ENCODE measurements at places on chromosomes 4 and X.

GRCh38 chr4:84814094-84814750, 152.3 kb downstream of the WDFY3 start:
- no peak for DNase-seq

DNA sequence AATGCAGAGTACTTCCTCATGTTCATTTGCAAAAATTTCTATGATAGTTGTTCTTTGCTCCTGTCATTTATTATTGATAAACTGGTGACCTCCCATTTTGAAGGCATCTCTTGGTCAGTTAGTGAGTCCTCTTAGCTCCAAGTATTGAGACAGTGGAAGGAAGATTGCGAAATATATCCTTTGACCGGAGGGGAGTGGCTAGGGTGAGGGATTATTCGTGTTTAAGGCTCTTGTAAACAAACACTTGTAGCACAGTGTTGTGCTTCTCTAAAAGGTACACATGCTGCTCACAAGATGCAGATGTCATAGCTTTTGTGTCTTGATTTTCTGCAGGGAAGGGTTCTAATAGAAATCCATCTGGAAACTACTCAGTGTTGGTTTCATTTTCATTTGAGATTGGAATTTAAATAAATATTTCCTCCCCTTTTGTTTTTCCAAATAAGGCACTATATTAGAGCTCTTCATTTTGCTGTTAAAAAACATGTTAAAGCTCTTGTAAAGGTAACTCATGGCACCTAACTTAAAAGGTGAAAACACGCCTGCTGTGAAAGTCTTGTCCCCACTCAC, 21.8 kb downstream of the TXLNG start:
- DNase-seq: no peak

- no peak for DNase-seq
These were observed 5.6 kb downstream of the MAOB start for GRCh38 chrX:43876680-43877079.

- no peak for DNase-seq
These were observed 41.0 kb downstream of the FNIP2 start for GRCh38 chr4:158809611-158810486.

DNA sequence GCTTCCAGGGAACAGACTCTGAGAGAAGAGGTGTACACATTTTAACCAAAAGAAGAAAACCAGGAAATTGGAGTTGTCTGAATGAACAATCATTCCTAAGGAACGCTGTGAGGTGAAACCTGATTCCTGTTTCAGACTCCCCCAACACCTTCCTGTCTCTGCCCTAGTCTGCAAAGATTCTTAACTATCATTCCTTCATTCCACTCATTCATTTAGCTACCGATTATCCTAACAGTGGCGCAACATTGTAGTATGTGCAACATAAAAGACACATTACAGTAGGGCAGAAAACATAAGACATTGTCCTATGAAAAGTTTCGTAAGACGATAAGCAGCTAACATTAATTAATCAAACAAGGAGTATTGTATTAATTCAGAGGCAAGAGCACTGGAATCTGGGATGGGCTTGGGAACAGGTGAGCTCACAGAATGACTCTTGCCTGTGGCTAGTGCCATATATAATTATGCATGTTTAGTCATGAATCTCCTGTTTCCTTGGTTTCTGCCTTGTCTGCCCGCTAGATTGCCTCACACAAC, 23.8 kb upstream of the ADH7 start:
- no peak for DNase-seq

DNA sequence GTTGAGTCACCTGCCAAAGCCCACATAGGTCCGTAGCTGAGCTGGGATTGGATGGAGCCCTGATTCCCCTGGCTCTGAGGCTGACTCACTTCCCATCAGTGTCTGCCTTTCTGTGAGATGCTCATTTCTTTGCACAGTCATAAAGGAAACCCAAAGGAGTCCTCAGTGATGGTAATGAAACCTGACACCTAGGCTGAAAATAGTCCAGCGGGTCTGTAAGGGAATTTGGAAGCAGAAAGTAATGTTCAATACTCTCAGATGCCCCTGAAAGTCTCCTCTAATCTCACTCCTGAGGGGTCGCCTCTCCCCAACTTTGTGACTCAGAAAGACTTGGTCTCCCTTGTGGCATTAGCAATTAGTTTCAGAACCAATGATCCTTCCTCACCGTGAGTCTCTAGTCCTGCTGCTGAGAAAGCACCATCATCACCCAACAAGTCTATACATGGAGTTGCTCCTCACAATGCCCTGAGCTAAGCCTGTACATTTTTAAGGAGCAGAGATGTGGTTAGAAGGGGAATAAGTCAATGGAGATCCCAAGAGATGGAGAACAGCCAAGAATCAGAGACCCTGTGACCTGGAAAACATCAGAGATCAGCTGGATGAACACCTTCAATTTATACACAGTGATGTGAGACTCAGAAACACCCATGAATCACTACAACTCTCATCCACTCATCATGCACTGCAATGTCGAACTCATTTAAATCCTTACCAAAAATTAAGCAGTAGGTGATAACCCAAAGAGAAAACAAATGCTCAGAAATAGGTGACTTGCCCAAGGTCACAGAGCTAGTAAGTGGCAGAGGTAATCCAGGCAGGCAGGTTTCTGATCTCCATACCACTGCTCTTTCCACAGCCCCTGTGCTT, 219.0 kb upstream of the CPEB2 start:
- DNase-seq: no peak

- no peak for DNase-seq
These were observed 146.9 kb downstream of the FAM13A start for GRCh38 chr4:88910101-88910500.

DNA sequence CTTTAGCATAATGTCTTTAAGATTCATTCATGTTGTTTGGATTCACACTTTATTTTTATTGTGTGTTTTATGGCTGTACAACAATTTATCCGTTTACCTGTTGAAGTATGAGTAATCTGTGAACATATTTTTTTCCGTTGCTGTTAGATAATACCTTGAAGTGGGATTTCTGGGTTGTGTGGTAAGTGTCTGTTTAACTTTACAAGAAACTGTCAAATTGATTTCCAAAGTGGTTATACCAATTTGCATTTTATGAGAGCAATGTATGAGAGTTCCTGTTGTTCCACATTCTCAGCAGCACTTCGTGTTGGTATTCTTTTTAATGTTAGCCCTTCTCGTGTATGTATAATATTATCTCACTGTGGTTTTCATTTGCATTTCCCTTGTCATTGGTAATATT, 53.6 kb downstream of the USP53 start:
- DNase-seq: no peak

DNA sequence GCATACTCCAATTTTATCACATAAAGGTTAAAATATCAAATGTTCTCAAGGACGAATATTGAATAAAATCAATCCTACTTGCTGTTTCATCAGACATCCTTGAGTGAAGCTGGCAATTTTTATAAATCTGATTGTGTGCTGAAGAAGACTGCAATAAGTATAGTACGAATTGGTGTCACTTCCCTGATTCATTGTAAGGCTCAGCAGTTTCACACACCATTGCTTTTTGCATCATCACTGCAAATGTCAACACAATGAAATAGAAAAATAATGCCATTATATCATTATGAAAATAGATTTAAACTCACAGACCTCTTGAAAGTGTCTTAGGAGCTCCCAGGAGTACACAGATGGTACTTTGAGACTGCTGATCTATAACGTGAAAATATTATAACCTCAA, 172.5 kb downstream of the ANKRD50 start:
- DNase-seq: no peak

- no peak for DNase-seq
These were observed 59.2 kb downstream of the PTPN13 start for GRCh38 chr4:86653237-86653865.

DNA sequence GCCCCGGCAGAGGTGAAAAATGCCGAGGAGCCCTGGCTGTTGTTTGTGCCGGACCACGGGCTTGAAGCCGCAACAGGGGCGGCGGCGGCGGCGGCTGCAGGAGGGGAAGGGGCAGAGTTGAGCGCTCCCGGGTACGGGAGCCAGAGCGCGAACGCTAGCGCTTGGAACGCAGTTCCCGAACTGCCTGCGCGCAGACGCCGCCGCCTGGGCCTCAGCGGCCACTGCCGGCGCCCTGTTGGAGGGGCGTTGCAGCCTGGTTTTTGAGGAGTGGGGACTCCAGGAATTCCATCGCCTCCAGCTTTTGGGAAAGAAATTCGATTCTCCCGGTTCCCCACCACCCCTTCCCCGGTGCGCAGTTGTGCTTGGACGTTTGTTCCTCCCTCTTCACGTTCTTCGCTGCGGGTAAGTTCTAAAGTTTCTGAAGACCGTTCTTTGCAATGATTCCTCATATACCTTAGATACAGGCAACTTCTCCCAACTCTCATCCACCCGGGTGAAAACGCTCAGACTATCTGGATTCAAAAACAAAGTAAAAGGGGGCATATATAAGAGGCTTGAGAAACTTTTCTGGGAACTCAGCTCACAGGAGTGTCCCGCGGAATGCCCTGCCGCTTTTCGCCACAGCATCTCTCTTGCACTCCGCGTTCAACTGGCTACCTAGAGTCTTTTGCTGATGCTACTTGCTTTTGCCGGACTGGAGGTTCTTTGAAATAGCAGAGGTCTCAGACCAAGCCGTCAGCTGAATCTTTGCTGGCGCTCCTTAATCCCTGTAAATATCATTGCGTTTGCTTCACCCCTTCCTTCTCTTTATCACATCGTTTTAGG, 1.0 kb downstream of the FAT4 start:
- no peak for DNase-seq

DNA sequence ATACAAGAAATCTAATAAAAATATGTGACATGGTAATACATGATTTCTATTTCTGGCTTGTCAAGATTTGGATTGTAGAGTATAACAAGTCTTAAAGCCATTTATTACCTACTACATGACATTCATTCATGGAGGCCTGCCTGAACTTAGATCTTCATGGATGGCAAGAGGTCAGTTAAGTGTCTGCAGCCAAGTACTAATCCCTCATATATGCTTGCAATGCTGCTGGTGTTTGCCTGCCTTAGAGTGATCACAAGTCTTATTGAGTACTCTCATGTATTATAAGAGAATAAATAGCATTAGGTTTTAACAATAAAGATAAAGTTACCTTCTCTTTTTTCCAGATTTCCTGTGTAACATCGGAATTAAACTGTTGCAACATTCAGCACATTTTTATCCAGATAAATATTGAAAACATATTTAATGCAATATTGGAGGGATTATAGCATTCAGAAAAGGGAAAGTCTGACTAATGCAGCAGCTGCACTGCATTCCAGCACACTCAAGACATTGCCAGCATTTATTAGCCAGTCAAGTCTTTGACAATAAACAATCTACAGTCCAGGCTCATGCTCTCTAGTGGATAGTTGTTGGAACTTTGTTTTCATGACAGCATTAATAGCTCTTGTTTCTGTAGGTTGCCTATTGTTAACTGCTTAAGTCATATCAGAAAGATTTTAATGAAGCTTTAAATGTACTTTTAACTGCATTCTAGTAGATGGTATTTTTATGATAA, 737.1 kb downstream of the FAT4 start:
- no peak for DNase-seq

- no peak for DNase-seq
These were observed 73.0 kb downstream of the TMEM165 start for GRCh38 chr4:55468724-55469123.

GRCh38 chr4:113537628-113538027, 223.9 kb downstream of the CAMK2D start:
- no peak for DNase-seq

DNA sequence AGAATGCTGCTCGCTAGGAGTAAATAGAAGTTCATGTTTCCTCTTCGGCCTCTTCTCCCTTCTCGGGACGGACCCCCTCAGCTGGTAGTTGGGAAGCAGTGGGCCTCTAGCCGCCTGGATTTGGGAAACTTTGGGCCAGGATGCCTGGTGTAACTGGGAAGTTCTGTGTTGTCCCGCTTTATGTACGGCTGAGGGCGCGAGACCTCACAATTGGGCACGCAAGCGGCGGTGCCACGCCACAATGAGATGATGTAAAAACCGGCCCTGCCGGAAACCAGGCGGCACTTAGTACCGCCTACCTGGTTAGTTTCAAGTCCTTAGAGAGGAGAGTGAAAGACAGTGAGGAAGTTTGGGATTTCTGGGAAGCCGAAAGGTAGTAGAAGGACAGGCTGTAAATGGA, at the start of gene CT83:
TSS of gene CT83 (minus strand) at position 155 of the 400 bp plus-strand sequence. CDS start at position 35, 120 bp downstream.
- no peak for DNase-seq

GRCh38 chr4:38136604-38137003, 176.4 kb downstream of the PTTG2 start:
- no peak for DNase-seq

DNA sequence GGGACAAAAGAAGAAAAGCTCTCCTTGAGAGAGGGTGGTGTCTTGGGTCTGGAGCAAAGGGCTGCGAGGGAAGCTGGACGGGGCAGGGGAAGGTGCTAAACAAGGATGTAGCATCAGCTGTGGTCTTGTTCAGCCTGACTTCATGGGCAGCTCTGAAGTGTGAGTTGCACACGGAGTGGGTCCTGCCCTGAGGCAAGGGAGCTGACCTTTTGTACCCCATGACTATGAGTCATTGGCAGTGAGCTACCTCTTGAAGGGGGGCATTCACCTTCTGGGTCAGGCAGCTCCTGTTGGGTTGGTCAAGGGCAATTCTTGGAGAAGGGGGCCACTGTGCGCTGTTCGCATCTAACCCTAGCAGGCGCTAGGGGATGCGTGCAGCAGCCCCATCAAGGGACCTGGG, 151.8 kb downstream of the SMIM20 start:
- DNase-seq: no peak

- no peak for DNase-seq
These were observed 60.8 kb downstream of the DDX60 start for GRCh38 chr4:168257768-168258167.

- DNase-seq: no peak
These were observed 142.8 kb downstream of the GRIA2 start for GRCh38 chr4:157363360-157363759.

DNA sequence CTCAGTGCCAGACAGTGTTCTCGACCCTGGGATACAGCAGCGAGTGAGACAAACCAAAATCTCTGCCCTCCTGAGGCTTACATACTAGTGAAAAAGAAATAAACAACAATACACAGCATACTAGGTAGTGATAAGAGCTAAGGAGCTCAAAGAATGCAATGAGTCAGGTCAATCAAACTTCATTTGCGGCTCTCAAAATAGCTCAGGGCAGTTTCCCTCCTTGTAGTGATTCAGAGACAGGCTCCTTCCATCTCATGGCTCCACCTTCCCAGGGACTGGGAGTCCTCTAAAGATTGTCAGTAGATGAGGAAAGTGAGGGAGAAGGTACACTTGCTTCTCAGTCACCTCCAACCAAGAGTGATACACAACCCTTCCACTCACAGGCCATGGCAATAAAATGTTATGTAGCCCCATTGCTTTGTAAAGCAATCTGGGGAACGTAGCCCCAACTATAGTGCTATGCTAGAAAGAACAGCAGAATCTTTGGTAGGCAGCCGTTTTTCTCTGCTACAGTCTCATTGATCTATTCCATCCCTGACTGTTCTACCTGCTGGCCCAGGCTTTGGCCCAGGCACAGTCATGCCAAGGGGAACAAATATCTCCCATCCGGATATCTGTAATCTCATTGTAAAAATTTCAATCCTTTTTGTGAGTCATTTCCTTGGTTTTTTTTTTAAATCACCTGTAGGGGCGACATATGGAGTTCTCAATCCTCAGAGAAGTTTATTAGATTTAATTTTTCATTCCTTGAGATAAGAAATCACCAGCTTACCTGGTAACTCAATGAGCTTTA, 183.1 kb upstream of the S100G start:
- no peak for DNase-seq

Measured in activated CD4-positive, CD25-positive, alpha-beta regulatory T cell (primary cell).